ENCODE measurements at places on chromosomes 11 and 22.

- DNase-seq, result no peak
Observed at GRCh38 chr11:127308291-127308690, 307.7 kb upstream of the KIRREL3 start.

DNA sequence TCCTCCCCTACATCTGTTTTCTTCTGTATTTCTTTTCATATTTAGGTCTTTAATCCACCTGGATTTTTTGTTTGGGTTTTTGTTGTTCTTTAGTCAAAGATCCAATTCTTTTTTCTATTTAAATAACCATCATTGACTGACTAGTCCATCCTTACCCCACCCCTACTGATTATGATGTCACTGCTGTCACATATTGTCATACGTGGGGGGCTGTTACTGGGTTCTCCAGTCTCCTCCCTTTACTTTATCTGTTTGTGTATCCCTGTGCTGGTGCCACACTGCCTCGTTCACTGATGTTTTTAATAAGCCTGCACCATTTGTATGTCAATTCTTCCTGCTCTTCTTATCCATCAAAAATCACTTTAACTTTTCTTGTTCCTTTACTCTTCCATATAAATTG lies 6.9 kb upstream of the DCPS start:
- DNase-seq, result no peak

DNA sequence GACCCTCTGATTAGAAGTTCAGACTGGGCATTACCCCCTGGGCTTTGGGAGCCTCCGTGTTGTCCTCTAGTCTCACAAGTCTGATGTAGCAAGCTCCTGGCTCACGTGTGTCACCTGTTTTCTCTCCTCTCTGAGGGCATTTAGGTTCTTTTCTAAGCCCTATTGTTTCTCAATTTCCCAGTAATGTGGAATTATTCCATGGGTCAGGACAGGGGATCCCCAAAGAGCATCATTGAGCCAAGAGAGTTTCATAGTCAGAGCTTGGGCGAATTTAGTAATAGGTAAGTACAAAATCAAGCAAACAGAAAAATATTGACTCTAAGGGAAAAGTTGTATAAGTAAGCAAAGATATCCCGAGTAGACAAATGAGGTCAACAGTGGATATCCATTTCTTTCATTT lies 57.3 kb downstream of the PPP6R2 start:
- DNase-seq, result no peak

GRCh38 chr11:11587122-11587521 lies 34.7 kb downstream of the GALNT18 start:
- no peak for DNase-seq

GRCh38 chr11:45563810-45564209 lies 101.6 kb downstream of the CHST1 start:
- DNase-seq, result no peak

- DNase-seq, result no peak
Observed at GRCh38 chr11:100923555-100923954, 206.1 kb downstream of the PGR start.

- DNase-seq, result no peak
Observed at GRCh38 chr11:71311176-71311925, 59.0 kb upstream of the SHANK2 start.

DNA sequence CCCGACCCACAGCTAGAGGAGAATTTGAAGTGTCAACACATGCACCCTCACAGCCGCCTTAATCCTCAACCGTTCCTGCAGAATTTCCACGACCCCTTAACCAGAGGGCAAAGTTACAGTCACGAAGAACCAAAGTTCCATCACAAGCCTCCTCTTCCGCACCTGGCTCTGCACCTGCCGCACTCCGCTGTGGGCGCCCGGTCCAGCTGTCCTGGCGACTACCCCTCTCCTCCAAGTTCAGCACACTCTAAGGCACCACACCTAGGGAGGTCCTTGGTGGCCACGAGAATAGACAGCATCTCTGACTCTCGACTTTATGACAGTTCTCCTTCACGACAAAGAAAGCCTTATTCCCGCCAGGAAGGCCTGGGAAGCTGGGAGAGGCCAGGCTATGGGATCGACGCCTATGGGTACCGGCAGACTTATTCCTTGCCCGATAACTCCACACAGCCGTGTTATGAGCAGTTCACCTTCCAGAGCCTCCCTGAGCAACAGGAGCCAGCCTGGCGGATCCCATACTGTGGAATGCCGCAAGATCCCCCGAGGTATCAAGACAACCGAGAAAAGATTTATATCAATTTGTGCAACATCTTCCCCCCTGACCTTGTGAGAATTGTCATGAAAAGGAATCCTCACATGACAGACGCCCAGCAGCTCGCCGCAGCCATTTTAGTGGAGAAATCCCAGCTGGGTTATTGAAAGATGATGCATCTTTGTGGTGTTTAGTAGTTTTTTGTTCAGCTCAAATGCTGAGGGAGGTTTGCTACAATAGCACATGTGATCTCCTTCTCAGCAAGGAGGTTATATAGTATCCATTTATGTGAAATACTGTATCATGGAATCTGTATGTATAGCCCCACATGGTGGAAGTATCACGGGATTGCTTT lies 72.1 kb downstream of the ZC3H12C start:
- no peak for DNase-seq

DNA sequence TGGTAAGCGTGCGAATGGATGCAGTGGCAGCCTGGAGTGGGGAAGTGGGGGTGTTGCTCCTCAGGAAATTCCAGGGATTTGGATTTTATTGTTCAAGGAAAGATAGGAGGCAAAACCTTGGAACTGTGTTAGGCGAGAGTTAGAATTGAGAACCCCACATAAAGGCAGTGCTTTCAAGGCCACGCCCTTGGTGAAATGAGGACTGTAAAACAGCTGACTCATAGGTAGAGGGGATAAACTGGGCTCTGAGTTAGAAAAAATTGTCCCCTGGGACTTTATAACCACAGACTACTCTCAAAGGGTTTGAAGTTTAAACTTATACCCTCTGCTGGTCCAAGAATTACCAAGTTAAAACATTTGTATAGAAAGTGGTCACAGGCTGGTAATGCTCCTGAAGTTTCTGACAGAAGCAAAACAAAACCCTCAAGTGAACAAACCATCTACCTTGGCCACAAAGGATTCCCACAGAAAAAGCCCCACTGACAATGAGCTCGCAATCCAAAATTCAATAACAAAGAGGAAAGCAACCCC lies 250.3 kb upstream of the TBCEL start:
- DNase-seq, result no peak

GRCh38 chr22:32820131-32821119 lies 18.9 kb downstream of the TIMP3 start:
- DNase-seq, result no peak

- no peak for DNase-seq
Observed at GRCh38 chr22:19823191-19823901, 31.3 kb downstream of the GNB1L start.

DNA sequence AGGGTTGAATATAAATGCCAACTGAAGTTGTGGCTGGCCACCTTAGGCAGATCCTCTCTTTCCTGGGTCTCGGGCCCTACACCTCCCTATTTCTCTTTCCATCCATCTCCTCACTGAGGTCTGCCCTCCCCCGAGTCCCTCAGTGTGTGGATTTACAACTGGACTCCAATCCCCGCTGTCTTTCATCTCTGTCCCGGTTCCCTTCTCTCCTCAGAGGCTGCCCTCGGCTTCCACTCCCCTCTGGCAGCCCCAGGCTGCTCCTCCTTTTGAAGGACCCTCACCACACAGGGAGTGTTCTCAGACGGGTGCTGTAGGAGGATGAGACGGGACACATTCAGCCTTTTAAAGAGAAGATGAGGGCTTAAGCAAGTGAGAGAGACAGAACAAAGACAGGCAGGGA lies 167.1 kb downstream of the ST3GAL4 start:
- DNase-seq, result no peak

All from T-helper 9 cell (primary cell).